ENCODE measurements at places on chromosomes 12 and 14. TPM values are rescaled to one million over a fixed set of nuclear protein-coding genes. Genes with fewer than 3 reads are reported as not detected.
A peak's percentile ranks its signal among the peaks of the same experiment; 100 is the strongest.

GRCh38 chr14:65336191-65336591 is 76.3 kb upstream of the FUT8 start:
- peak; percentile 72 for DNase-seq

GRCh38 chr12:104177663-104178501 is 37.7 kb upstream of the TXNRD1 start:
- DNase-seq: peak; percentile 33

BRI3BP gene
- total RNA-seq: 26.2 TPM

DNA sequence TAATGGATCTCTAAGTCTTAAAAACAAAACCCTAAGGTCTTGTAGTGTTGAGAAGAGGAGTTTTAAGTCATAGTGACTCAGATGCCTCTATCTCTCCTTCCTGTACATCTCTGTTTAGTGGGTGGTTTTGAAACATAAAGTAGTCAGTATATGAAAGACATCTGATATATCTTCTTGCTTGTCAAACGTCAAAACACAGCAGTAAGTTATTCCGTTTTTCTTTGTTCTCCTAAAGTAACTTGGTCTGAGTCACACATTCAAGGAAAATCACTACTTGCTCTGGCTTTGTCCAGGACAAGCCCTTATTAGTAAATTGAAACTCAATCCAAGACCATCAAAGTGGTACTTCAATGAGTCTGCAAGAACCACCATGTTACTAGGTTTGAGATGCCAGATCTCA is 1172.5 kb downstream of the BCL11B start:
- no peak for DNase-seq

DNA sequence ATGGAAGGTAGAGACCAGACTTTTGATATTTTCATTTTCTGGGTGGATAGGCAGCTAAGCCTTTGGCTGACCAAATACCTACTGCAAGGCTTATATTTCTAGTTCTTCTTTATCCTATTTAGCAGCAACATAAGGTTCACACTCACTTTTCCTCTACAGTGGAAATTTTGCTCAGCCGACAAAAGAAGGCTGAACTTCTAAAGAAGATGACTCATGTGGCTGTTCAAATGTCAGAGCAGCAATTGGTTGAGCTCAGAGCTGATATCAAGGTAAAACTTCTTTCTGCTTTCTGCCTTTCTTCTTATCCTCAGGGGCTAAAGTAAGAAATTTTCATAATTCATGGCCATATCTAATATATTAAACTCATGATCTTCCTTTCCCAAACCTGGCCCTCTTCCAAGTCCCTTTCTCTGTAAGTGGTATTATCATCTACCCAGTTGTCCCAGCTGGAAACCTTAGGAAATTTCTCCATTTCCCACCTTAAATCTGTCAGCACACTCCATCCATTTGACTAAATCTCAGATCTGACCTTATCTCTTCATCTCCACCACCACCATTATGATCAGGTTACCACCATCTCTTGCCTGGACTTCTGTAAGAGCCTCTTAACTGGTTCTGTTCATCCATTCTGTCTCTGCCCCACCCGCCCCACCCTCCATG is 19.8 kb upstream of the KCNH3 start:
- DNase-seq: no peak

- no peak for DNase-seq
These were observed 6.1 kb upstream of the ANO6 start for GRCh38 chr12:45209784-45210183.

DNA sequence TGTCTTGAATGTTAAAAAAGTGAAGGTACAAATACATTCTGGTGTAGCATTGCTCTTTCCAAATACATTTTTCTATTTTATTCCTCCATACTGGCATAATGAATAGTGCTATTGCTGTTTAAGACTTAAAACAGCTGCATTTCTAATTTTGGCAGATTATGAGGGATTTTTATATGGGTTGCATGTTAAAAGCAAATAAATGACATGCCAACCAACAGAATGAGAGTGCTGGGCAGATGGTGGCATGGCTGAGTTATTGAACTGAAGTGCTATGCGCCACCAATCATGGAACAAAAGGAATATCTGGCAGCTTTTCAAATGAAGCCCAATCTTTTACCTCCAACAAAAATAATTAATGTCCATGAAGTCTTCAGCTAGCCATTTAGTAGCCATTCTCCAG is 215.0 kb downstream of the PRKD1 start:
- no peak for DNase-seq

- no peak for DNase-seq
These were observed 50.9 kb downstream of the CHST11 start for GRCh38 chr12:104507672-104508071.

OR10G3 gene
- total RNA-seq: not detected

DNA sequence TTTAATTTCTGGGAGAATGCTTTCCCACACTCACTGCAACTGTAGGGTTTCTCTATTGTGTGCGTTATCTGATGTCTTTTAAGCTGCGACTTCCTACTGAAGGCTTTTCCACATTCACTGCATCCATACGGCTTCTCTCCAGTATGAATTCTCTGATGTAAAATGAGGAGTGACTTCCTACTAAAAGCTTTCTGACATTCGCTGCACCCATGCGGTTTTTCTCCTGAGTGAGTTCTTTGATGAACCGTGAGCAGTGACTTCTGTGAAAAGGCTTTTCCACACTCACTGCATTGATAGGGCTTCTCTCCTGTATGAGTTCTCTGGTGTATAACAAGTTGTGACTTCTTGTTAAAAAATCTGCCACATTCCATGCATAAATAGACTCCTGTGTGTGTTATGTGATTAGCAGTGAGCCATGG is 29.7 kb downstream of the ZNF605 start:
- no peak for DNase-seq

DNA sequence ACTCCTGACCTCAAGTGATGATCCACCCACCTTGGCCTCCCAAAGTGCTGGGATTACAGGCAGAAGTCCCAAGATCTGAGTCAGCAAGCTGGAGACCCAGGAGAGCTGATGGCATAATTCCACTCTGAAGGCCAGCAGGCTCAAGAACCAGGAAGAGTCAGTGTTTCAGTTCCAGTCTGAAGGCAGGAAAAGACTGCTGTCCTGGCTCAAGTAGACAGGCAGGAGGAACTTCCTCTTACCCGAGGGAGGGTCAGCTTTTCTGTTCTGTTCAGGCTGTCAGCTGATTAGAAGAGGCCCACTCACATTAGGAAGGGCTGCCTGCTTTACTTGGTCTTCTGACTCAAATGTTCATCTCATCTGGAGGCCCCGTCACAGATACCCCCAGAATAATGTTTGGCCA is 206.0 kb upstream of the MYL2 start:
- DNase-seq: no peak

SERPINA6 gene
- not detected for total RNA-seq

KHNYN gene
- 58.1 TPM for total RNA-seq

PZP gene
- not detected for total RNA-seq

GRCh38 chr14:40240245-40240859 is 808.1 kb upstream of the FBXO33 start:
- DNase-seq: no peak

DNA sequence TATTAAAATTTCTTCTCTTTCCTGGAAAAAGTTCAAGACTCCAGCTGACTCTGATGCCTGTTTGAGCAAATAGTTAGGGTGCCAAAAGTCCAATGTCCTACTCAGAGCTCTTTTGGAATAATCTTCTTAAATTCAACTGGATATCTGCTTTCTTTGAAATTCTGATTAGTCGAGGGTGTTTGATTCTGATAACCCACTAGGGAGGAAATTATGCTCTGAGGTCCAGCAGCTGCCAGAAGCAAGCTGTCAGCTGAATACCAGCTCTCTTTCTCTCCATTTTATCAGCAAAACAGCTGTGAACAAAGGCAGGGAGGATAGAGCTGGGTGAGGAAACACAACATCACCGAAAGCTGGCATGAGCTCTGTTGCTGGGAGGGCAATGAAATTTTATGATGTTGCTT is 141.5 kb downstream of the CAND1 start:
- DNase-seq: no peak

LRCOL1 gene
- total RNA-seq: not detected

DNA sequence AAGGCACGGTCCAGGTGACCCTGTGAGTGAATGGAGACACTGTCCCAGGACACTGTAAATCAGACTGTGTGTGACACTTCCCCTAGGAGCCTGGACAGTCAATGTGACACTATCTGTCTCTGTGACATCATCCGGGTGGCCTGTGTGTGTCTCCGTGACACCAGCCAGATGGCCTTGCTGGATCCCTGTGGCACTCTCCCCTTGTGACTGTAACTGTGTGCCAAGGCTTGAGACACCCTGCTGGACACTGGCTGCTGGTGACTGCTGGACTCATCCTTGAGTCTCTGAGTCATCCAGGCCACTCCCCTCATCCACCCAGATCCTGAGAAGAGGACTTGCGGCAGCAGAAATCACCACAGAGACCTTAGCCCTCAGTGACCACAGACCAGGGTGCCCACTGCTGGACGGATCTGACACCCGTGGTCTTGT is 51.6 kb downstream of the MVK start:
- no peak for DNase-seq

GRCh38 chr12:56657416-56658379 is 11.9 kb upstream of the ATP5F1B start:
- no peak for DNase-seq

DNA sequence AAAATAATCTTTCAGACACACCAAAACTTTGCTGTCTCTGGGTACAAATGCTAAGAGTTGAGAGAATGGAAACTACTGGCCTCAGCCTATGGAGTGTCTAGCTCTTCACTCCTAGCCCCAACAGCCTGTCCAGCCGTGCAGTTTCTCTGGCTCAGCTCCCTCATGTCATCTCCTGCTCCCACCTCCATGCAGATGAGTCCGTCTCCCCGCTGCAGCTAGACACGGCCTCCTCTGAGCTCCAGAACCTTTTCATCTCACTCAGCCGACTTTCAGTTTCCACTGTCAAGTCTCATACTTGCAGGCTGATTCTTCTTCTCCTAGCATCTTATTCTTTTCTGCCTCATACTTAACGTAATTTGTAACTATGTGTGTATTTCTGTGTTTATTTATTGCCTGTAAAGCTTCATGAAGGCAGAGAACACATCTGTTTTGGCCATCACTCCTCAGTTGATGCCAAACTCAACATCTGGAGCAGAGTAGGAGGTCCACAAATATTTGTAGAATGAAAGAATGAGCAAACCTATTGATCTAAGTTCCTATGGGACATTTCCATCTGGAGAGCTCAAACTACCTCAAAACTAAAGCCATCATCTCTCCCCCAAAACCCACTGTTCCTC is 139.8 kb upstream of the PWP1 start:
- no peak for DNase-seq

DIABLO gene
- total RNA-seq: 46.3 TPM

- peak; percentile 48 for DNase-seq
These were observed 121.9 kb downstream of the ETV6 start for GRCh38 chr12:11771356-11771755.

GRCh38 chr12:27936196-27936595 is 36.3 kb downstream of the PTHLH start:
- DNase-seq: no peak

DNA sequence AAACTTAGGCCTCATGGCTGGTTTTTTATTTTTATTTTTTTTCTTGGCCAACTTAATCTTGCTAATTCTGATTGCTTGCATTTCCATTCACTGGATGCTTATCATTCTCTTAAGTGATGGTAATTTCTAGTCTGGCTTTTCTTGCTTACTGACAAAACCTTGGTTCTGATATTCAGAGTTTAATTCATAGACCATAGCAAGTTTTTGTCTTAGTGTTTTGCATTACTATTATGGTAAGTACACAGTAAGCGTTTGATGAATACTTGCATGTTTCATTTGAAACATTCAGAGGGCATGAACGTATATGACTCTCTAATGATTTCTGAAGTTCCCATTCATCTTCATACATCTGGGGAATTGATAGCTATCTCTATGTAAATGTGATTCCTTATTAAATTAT is 55.8 kb downstream of the GPHN start:
- no peak for DNase-seq

DNA sequence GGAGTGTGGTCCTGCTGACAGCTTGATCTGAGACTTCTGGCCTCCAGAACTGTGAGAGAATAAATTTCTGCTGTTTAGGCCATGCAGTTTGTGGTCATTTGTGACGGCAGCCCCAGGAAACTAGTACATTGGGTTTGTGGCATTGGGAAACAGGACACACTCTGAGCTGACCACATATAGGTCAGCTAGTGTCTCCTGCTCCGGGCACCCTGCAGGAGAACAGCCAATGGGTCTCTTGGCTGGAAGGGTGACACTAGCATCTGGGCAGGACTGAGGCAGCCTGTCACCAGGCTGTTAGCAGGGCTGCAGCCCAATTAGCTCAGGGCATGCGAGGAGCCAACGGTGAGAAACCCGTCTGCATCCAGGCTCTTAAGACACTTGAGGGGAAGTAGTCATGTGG is 83.2 kb downstream of the PITPNM2 start:
- DNase-seq: no peak

CFAP73 gene
- total RNA-seq: 1.1 TPM

DNA sequence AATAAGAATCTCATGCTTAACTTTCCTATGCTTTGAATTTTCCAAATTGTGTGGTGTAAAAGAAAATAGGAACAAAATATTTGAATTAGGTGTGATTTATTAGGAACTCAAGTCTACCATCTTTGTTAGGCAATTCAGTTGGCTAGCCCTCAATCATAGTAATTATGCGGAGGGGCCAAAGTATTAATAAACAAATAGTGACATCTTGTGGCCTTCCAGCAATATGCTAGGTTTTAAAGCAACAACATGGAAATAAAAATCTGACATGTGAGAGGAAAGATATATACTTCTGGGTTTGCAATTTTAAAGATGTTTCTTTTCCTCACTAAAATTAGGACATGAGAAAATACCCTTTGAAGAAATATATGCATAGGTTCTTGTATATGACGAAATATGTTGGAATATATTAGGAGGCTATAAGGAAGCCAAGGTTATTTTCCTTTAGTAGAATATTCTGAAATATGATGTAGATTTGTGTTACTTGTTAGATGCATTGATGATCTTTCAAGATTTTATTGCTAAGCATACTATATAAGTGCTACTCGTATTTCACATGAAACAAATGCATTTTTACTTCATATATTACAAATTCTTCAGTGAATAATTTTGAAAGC is 200.4 kb downstream of the PTPRO start:
- DNase-seq: no peak

GRCh38 chr12:131984334-131984733 is 34.6 kb downstream of the EP400 start:
- no peak for DNase-seq

GRCh38 chr12:67884596-67884995 is 104.7 kb upstream of the IFNG-AS1 start:
- DNase-seq: no peak

ATL1 gene
- total RNA-seq: 0.82 TPM

PLD4 gene
- not detected for total RNA-seq

- DNase-seq: no peak
These were observed 173.2 kb downstream of the SLC35F4 start for GRCh38 chr14:57692671-57693070.

GRCh38 chr14:22213120-22213519 is 375.9 kb downstream of the DAD1 start:
- DNase-seq: no peak

DNA sequence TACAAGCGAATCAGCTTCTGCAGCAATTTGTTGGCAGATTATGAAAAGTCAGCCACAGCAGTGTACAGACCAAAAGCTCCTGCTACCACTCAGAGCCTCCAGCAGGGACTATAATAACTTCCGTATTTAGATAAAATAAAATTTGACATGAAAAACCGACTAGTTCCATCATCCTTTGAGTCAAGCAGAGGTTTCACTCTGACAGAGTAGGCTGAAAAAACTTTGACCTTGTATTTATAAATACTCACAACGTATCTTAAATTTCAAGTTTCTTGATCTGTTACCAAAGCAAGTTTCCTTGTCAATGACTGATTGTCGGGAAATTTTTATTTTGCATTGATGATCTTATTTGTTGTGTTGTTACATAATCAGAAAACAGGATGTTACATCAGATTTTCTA is 283.4 kb downstream of the DAD1 start:
- DNase-seq: no peak

SERPINA3 gene
- total RNA-seq: not detected

Data from activated CD4-positive, alpha-beta T cell treated with anti-CD3 and anti-CD28 coated beads for 36 hours (primary cell).